ENCODE measurements at places on chromosomes 16 and 17.

DNA sequence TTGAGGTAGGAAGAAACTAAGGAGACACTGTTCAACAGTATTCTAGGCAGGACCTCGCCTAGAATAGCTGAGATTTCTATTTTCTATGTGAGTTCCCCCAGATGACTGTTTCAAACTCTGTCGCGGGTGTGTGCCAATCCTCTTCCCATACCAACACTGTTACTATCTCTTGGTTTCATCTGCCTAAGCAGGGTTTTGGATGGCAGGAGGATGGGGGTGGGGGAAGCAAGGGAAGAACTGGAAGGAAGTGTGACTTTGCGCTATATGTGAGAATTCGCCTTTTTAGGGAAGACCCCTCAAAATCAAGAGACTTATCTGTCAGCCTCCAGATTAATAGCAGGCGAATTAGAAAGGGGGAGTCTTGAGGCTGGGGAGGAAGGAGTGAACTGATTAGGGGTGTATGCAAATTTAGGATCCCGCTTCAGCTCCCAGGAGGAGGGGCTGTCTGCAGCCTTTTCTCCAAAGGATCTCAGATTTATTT is 521 bp upstream of the G6PC3 start:
- no peak for DNase-seq

DNA sequence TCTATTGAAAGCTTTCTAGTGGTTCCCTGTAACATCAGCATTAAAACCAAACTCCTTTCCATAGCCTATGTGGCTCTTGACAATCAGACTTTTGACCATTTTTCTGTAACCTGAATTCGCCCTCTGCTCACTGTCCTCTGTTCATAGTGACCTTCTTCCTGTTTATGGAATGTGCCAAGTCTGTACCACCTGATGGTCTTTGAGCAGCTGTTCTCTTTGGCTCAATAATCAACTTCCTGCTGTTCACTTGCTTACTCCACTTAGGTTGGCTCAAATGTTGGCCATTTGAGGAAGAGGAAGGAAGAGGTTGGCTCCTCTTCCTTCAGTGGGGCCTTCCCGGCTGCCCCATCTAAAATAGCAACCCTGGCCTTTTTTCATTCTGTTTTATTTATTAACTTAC is 251.5 kb downstream of the CA10 start:
- DNase-seq, result no peak

- DNase-seq, result no peak
Observed at GRCh38 chr16:14109077-14109775, 38.1 kb downstream of the MRTFB start.

- DNase-seq, result no peak
Observed at GRCh38 chr17:9932491-9932890, 27.4 kb upstream of the RCVRN start.

- DNase-seq, result no peak
Observed at GRCh38 chr16:23155445-23156049, 6.3 kb upstream of the USP31 start.

DNA sequence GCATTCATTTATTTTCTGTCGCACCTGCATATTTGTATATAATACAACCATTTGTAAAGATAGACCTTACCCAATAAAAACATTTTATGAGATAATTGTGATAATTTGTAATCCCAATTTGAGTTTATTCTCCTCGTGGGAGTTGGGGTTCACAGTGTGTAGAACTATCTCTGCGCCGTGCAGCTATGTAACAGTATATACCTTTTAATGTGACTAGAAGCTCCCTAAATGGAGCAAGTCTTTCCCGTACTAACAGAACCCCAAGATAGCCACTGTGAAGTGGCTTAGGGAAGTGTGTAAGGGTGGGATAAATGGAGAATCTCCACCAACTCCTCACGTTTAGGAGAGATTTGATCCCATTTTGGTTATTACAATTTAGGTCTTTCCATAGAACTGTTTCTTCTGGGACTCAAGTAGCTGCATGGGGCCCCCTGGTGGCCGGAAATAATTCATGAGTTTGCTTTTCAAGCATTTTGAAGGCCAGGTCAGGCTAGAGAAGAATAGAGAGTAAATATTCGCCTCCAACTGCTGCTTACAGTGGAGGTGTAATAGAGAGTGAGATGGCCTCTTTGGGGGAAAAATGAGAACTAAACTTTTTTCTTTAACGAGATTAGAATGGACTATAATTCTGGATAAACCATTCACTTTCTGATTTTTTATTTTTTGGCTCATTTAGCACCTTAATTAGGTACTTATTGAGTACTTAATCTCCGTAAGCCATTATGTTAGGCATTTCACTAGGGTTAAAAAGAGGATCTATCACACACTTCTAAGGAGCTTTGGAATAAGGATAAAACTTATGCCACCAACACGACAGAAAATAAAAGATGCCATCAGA is 4.5 kb downstream of the TMEM100 start:
- DNase-seq, result no peak

DNA sequence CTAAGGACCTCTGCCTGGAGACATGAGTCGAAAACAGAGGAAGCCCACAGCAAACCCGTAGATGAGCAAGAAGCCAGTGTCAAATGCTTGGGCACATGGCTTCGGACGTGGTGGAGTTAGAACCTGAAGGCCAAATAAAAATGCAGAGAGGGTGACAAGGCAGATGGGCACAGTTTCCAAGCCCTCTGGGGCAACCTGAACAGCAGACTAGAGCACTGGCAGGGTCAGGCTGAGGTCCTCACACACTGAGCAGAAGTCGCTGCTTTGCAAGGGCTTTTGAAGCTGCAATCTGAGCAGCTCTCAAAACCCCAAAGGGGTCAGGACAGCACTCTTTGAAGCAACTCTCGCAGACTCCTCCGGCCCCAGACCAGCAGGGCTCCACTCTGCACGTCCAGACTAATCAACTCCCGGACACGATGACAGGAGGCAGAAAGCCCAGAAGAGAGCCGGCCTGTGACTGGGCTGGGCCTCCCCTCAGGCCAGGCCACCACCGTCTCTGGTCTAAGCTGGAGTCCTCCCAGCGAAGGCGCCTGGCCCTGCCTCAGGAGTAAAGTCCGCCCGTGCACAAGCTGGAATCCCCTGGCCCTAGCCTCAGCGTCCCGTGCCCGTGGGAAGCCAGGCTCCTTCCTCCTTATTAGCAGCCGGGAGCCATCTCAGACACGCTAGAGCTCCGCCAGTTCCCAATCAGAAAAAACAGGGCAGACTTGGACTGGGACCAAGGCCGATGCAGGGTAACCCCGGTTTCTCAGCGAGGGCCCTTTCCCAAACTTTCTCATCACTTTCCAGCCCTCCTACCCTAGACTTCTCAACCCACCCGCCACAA is 924 bp downstream of the SMARCD2 start:
- DNase-seq, result no peak

DNA sequence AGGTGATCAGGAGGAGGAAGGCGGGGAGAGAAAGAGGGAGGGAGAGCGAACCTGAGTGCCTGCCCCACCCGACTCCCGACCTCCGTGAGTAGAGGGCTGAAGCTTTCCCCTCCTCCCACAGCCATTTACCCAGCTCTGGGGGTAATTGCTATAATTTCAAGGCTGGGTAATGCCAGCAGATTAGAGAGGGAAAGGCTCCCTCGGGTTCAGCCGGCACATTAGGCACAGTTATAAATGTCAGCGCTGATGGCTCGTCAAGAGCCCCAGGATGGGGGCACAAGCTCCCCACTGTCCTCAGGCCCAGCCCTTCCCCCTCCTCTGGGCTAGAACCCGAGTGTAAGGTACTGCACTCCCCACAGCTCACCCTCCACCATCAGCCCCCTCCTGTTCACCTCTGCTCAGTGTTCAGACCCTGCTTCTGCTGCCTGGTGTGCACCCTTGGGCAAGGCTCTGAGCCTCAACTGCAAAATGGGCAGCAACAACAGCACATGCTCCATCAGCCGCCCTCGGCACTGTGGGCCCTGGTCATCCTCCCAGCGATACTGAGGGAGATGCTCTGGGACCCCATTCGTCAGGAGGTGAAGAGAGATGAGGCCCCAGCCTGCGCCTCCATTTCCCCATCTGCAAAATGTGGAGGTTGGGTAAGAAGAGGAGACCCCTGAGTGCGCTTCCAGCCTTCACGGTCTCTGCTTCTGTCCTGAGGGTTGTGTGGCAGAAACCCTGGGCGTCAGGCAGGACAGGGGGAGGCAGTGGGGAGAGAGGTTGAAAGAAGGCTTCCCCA is 77.2 kb downstream of the NT5M start:
- DNase-seq, result no peak

DNA sequence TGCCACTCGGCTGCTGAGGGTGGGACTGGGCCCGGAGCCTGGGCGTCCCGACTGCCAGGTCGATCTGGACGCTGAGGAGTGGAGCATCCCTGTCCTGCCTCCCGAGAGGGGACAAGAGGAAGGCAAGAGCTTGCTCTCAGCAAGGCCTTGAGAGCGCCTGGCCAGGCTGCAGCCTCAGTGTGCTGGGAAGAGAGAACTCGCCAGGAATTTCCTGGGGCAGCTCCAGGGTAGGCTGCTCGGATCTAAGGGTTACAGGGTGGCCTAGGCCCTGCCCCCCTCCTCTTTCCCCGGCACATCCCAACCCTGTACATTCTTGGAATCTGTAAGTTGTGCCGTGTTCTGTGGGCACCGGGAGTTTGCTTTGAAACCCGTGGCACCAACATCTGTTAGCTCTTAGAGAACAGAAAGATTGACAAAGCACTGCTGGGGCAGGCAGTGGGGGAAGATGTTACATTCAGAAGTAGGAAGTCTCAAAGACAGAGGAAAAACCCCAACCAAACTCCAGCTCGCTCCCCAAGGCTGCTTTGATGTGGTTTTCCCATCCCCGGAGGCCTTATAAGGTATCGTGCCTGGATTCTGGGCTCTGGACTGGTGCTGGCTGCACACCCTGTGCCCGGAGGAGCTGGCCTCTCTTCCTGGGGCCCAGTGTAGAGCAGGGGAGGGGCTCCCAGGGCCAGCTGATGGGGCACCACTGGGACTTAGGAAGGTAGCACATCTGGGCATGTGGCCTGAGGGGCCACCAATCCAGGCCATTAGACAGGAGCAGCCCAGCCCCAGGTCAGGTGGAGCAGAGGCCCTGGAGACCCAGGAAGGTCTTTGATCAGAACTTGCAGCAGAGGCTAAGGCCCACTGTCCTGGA is 55.2 kb downstream of the NKD1 start:
- DNase-seq, result no peak

GRCh38 chr16:3787924-3788661 is 70.8 kb upstream of the TRAP1 start:
- no peak for DNase-seq

GRCh38 chr16:87608400-87608985 is 6.2 kb downstream of the JPH3 start:
- DNase-seq, result no peak

DNA sequence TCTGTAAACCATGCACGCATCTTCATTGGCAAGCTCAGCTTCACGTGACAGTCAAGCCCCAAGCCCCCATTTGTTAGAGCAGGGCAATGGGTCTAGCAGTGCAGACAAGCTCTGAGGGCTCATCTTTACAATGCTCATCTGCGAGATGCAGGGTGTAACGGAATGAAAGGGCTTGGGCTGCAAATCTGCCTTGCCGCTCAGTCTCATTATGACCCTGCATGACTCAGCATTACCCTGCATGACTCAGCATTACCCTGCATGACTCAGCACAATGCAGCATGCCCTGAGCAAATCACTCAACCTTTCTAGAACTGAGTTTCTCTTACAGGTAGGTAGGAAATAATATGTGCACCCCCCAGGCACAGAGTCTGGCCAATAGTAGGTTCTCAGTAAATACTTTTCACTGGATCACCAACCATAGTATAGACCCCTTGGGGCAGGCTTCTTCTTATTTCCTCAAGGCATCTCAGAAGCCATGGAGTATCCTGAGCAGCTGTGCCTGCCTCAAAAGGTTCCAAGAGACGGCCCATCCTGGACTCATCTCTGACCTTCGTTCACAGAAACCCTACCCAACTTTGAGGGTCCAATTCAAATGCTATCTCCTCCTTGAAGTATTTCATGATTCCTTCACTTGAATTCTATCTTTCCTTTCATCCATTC is 391.3 kb upstream of the CDH5 start:
- no peak for DNase-seq

GRCh38 chr17:82497483-82498405 is 21.8 kb upstream of the FOXK2 start:
- no peak for DNase-seq

- no peak for DNase-seq
Observed at GRCh38 chr16:27096375-27096774, 29.6 kb downstream of the C16orf82 start.

- no peak for DNase-seq
Observed at GRCh38 chr16:85967111-85967510, 68.1 kb downstream of the IRF8 start.

- DNase-seq, result no peak
Observed at GRCh38 chr16:28563218-28563617, 9.5 kb downstream of the SGF29 start.

GRCh38 chr16:4378161-4378666 is 6.6 kb downstream of the VASN start:
- no peak for DNase-seq

GRCh38 chr17:2180768-2181167 is 122.8 kb downstream of the SMG6 start:
- no peak for DNase-seq

DNA sequence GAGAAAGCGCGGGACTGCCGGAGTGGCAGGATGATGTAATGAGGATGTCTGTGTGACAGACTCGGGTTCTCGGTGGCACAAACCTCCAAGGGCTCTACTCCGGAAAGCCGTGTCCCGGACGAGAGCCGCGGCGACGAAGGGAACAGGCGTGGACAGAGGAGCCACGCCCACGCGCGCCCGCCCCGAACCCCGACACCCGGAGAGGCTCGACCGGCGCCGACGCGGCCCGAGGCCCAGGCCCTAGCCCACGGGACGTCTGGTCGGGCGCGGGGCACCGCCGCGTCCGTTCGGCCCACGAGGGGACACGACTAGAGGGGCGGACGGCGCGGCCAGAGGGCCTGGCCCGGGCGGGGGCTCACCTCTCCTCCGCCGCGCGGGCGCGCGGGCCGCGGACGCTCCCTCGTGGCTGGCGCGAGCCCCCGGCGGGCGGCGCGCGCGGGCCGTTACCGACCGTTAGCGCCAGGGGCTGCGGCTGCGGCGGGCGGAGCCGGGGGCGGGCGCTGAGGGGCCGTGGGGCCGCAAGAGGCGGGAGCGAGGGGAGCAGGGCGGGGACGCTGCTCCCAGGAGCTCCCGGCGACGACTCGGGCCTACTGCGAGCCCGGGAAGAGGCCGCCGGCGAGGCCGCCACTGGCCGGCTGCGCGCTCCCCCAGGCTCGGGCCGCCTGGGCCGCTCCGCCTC is 2.1 kb upstream of the IRX5 start:
- no peak for DNase-seq

- DNase-seq, result no peak
Observed at GRCh38 chr17:163514-164098, 17.8 kb downstream of the DOC2B start.

DNA sequence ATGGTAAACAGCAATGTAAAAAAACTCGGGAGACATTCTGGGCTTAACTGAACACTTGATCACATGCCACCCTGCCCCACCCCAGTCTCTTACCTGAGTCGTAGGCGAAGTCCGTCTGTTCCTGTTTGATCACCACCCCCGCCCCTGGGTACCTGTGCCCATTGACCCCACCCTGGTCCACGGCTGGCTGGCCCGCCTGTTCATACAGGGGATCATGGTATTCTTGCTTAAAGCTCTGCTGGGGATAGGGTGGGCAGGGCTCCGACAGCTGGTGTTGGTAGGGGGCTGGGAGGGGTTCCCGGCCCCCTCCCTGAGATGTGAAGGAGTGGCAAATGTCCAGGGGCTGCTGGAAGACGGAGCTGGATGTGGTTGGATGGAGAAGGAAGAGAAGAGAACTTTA is 13.6 kb downstream of the ETV4 start:
- DNase-seq, result no peak
